ENCODE measurements at places on chromosomes 2 and 18.

DNA sequence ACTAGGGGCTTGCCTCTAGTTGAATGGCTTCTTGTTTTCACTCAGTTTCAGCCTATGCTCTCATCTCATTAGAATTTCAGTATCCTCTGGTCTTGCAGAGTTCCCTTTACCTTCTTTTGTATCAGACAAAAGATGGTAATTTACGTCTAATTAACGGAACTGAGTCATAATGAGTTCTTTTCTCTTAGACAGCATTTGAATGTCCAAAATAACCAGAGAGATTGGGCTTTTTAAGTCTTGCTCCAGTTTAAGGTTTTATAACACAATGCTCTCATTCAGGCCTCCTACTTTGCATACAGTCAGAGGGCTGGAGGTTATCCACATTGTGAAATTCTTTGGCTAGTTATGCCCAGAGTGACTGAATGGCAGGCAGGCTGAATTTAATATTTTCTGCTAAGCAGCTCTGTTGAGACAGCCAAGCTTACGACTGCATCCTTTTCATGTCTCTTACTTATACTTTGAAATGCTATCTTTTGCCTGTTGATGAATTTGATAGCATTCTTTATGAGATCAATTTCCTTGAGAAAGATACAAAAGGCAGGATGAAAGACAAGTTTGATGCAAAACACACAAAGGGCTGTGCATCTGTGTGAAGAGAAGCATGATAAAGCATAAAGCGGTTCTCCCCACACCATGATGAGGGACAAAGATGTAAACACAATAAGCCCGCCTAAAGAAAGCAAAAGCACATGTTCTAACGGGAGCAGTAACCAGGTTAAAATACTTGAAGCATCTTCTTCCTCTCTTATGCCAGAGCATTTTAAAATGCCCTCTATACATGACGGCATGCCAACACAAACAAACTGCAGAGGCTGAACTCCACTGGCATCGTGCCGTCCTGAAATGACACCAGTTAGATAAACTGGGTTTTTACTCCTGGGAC, 90.0 kb downstream of the CDH2 start:
- DNase-seq, result no peak

GRCh38 chr18:60895181-60895580, 438.0 kb upstream of the CDH20 start:
- no peak for DNase-seq

DNA sequence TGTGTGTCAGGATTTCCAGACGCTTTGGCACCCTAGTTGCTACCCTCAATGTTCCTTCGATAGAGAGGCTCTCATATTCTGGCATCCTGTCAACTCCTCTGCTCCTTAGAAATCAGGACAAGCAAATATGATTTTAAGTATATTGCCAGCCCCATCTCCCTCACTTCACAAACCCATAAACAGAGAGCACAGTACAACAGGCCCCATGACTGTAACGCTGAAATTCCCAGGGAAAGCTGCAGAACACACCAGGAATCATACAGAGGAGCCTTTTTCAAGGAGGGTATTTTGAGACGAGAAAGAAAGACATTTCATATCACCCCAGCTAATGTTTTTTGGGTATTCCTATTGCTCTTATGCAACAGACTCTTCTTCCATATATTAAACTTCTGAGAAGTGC, 162.9 kb downstream of the NAPG start:
- DNase-seq, result no peak

GRCh38 chr18:75871596-75871995, 444.1 kb upstream of the SMIM21 start:
- no peak for DNase-seq

DNA sequence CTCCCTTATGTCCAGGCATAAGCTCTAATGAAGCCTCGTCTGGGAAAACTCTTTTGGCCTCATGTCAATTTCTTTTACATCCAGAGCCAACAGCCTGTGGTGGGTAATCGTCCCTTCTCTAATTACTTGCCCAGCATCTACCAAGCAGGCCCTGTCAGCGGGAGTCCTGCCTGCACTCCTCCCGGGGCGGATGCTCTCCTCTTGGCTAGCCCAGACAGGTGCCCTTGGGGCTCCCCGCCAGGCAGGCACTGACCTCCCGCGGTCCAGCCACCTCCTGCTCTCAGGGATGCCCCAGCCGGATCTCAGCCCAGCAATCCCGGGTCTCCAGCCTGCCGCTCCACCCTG, 74.2 kb downstream of the NCAPH start:
- DNase-seq, result no peak

DNA sequence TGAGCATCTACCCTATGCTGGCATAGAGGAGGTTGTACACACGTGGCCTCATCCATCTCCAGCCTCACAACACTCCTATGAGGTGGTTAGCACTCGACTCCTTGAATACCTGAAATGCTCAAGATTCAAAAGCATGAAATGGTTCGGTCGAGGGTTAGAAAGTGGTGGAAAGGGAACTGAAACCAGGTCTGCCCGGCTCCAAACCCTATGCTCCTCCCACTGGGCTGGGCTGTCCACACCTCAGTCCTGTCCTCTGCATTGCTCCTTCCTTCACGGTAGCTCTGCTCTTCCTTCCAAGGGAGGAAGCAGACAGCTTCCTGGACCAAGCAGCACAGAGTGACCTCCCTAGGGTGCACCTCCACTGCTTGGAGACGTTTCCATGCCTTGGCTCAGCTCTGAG, 565.2 kb upstream of the ID2 start:
- DNase-seq, result no peak

- no peak for DNase-seq
Observed at GRCh38 chr2:26568076-26568890, 72.9 kb downstream of the CIB4 start.

DNA sequence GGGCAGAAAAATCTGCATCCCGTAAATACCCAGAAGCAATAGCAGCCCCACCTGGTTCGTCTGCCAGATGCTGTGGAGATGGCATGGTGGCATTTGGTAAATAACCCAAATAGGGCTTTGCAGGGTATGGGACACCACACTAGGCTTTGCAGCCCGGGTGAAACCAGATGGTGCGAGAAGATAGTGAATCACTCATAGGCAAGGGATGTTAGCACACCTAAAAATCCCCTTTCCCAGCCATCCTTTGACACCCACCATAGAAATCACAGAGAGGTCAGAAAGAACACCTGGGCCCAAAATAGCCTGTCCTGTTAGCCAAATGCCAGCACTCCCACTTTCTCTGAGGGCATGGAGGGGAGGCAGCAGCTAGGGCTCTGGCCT, 47.6 kb downstream of the BCL11A start:
- DNase-seq, result no peak

GRCh38 chr2:65605058-65605742, 172.8 kb upstream of the SPRED2 start:
- DNase-seq, result no peak

DNA sequence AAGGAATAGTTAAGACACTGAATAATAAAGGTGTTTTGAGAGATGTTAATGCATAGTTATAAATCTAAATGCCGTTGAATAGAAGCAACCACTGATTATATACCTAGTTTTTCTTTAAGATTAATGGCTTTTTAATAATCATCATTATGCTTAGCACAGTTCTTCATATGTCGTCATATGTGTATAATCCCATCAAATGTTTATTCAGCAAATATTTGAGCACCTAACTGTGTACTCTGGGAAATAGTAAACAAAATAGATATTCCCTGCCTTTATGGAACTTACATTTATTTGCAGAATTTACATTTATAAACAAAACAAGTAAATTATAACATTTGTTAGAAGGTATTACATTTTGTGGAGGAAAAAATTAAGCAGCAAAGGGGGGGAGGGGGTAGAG, 9.8 kb downstream of the NUP35 start:
- no peak for DNase-seq

DNA sequence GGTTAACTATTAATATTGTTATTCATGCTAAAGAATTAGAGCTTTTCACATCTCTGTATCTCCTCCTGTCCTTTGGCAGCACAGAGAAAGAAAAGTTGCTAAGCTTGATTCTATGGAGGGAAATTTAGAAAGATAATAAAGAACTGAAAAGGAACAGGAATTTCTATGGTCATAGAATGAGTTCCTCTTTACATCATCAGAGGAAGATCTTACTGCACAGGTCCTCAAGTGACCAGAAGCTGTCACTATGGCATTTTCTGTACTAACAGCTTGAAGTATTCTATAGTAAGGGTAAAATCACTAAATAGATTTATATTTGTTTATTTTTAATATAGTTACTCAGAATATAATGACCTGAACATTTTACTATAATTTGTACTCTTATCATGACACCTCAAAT, 6.0 kb upstream of the PRKD3 start:
- no peak for DNase-seq

- DNase-seq, result no peak
Observed at GRCh38 chr2:152565884-152566727, 151.2 kb downstream of the PRPF40A start.

GRCh38 chr2:149645391-149645790, 57.8 kb upstream of the MMADHC start:
- no peak for DNase-seq

DNA sequence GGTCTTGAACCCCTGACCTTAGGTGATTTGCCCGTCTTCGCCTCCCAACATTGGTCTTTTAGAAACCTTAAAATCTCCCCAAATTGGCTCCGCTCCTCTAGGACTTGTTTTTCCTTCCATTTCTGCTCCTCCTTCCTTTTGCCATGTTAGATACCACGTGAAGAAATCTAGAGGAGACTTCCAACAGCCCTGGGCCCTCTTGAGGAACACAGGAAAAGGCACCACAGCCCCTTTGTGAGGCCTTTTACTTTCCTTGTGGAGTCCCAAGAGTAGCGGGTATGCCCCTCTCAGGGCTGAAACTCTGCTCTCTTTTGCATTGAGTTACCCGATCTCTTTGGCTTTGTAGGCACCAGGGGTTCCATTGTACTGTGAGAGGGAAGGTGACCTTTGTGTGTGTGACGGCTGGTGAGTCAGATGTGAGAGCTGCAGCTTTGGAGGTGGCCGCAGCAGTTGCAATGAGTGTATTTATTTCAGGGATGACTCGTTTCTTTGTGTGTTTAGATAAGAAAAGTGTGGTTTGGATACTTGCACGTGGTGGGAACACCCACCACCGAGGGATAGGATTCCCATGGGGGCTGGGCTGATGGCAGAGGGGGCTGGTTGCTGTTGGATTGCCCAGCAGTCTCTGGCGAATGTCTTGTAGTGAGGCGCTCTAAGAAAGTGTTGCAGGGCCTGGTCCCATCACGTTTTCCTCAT, 218.4 kb upstream of the HS6ST1 start:
- DNase-seq, result peak; percentile 11

GRCh38 chr18:808086-808485, 4.0 kb downstream of the YES1 start:
- DNase-seq, result no peak

- no peak for DNase-seq
Observed at GRCh38 chr2:69053416-69053965, 40.5 kb downstream of the ANTXR1 start.

DNA sequence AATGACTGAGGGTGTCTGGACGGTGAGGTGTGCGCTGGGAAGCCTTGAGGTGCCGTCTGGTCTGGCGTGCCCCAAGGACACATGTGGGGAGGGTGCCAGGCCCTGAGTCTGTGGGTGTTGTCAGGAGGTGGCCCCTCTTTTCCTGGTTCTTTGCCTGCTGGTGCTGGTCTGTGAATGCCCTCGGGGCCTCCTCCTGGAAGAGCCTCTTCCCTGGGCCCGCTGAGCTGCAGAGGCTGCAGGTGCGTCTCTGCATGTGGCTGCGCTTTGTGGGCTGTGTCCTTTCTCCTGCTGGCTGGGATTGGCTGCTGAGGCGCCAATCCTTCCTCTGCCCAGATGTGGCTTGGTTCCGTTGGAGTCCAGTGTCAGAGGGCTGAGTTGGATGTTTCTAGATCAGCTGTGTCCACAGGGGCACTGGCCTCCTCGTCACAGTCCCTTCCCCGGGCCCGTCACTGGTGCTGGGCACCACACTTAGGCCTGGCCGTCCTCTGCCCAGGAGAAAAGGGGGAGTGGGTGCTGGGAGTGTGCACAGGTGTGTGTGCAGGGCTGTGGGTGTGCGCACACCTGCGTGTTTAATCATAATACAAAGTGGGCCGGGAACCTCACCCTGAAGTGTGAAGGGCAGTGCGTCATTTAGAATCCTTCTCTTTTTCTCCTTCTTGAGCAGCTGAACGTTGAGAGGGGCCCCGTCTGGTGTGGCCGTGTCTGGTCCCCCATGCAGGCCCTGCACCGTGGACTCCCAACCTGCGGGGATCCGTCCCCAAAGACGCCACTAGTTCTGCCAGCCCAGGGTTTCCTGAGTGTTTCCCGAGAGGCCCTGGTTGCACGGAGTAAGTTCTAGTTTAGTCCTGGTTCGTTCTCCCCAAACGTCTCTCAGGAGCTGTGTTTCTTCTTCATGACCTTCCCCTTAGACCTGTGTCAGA, 35.5 kb downstream of the RTP5 start:
- DNase-seq, result no peak

DNA sequence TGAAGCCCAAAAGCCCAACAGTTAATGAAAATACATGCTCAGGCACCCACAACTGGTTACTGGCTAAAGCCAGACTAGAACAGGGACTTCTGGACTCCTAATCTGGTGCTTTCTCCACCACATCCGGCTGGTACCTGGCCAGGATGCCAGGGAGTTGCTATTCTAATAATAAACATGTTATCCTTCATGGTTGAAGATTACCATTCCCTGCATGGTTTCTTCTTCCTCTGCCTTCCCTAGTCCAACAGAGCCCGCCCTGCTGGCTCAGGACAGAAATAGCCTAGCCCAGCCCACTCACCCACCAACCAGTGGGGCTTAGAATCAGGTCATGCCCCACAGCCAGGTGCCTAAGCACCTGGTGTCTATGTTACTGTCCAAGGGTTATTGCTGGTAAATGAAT, 184.2 kb downstream of the TMEM247 start:
- no peak for DNase-seq

- no peak for DNase-seq
Observed at GRCh38 chr2:69023236-69023635, 10.3 kb downstream of the ANTXR1 start.

- DNase-seq, result no peak
Observed at GRCh38 chr2:201183365-201183727, 405 bp downstream of the CASP10 start.

DNA sequence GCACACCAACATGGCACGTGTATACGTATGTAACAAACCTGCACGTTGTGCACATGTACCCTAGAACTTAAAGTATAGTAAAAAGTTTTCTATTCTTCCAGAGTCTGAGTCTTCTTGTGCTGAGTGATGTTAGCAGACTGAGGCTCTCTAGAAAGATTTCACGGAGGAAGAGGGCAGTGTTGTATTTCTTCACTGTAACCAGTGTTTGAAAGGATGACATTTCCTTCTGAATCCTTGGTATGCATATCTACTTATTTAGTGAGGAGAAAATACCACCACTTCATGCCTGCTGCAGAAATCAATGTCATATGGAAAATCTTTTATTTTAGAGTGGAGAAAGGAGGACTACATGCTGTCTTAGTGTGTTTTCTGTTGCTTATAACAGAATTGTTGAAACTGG, 357.1 kb downstream of the CCDC85A start:
- no peak for DNase-seq

- no peak for DNase-seq
Observed at GRCh38 chr2:176461809-176462670, 192.8 kb downstream of the MTX2 start.

DNA sequence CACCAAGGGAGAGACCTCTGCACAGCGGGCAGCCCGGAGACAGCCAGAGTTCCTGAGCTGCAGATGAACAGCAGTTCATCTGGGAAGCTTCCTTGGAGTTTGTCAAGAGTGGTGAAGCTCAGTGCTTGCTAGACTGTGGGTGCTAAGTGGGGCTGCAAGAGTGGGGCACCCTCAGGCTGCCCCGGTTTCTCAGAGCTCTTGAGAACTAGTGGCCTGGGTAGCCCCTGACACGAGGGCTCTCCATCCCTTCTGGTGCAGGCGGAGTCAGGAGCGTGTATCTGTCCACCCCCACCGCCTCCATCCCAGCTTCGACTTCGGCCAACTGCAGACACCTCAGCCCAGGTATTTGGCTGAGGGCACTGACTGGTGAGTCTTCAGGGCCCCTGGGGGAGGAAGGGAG, 222.0 kb downstream of the LOXHD1 start:
- DNase-seq, result no peak

Data from stimulated activated naive CD8-positive, alpha-beta T cell treated with anti-CD3 and anti-CD28 coated beads, Interleukin-15, Interleukin-2, amounts not matched to agents 100 U/mL and 50 U/mL, for 24 hours (primary cell).